ENCODE measurements at places on chromosomes 3 and 15. TPM values are rescaled to one million over a fixed set of nuclear protein-coding genes. Genes with fewer than 3 reads are reported as not detected.

Gene PLCL2
- 4.8 TPM for total RNA-seq

Gene GXYLT2
- 26.4 TPM for total RNA-seq

Gene EHHADH
- total RNA-seq, result 8.2 TPM

Gene TBCCD1
- 24.4 TPM for total RNA-seq

Gene CFAP161
- under 0.01 TPM for total RNA-seq

Gene DAZL
- not detected for total RNA-seq

Gene NOX5
- total RNA-seq, result under 0.01 TPM

Gene NEK11
- total RNA-seq, result 5.8 TPM

Gene SNTN
- not detected for total RNA-seq
